ENCODE measurements at places on chromosomes 2 and 18.

DNA sequence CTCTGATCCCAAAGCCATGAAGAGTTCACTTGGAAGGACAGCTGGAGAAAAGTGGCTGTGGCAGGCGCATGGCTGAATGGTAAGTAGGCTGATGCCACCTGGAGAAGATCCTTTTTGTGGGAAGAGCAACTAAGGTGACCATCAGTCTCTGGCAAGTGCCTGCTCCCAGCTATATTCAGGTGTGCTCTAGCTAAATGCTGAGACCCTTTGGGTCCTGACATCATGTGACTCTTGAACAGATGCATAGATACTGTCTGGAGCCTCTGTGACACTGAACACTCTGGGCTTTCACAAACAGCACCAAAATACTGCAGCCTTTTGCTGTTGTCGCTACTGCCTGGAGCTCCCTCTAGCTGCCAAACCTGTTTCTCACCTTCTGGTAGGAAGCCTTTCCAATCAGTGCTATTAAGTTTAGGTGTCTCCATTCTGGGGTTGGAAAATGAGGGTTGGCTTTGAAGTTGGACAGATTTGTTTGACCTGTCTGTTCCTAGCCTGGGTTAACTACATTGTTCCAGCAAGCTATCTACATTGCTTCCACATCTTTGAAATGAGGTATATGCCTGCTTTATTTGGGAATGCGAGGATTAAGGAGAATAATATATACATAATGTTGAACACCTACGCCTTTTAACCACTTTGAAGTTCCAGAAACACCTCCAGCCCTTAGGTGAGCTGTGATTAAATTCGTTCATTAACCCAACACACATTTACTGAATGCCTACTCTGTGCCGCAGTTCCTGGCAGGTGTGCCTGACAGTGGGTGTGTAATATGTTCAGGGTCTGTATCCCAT lies 3.1 kb downstream of the EGR4 start:
- DNase-seq: peak; percentile 83

DNA sequence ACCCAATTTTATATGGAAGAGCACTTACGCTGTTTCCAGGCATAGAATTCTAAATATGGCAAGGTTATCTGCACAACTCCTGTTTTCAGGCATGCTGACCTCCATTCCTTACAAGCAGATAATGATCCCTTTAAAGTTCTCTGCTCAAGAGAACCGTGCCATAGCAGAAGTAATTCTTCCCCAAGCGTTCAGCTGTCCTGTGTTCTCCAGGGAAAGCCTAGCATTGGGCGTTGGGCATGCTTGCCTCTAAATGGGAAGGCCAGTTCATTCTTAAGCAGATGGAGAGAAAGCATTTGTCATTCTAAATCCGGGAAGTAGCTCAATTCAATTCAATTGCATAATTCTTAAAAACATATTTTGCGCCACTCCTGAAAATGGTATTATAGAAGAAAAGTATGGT lies 55.7 kb upstream of the EML4 start:
- DNase-seq: no peak

DNA sequence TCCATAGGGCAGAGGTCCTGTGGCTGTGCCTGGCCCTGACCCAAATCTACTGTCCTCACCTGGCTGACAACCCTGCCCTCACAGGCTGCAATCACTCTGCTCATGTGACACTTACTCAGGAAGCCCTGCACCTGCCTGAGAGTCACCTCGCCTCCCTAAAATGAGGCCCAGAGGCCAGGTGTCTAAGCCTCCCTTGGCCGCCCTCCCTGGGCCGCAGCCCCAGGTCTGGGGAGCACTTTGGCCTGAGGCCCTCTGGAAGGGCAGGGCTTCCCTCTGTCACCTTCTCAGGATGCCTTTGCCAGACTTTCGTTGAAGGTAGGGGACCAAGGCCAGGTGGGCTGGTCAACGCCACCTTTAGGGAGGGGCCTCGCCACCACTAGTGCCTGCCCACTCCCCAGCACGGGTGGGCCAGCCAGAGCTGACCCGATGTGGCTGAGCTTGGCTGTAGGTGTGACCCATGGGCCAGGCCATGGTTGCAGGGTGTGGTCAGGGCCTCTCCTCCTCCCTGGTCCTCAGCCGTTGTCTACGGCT lies 6.1 kb upstream of the GPC1 start:
- DNase-seq: no peak

- DNase-seq: no peak
These were observed 11.8 kb downstream of the GPR148 start for GRCh38 chr2:130740671-130741070.

DNA sequence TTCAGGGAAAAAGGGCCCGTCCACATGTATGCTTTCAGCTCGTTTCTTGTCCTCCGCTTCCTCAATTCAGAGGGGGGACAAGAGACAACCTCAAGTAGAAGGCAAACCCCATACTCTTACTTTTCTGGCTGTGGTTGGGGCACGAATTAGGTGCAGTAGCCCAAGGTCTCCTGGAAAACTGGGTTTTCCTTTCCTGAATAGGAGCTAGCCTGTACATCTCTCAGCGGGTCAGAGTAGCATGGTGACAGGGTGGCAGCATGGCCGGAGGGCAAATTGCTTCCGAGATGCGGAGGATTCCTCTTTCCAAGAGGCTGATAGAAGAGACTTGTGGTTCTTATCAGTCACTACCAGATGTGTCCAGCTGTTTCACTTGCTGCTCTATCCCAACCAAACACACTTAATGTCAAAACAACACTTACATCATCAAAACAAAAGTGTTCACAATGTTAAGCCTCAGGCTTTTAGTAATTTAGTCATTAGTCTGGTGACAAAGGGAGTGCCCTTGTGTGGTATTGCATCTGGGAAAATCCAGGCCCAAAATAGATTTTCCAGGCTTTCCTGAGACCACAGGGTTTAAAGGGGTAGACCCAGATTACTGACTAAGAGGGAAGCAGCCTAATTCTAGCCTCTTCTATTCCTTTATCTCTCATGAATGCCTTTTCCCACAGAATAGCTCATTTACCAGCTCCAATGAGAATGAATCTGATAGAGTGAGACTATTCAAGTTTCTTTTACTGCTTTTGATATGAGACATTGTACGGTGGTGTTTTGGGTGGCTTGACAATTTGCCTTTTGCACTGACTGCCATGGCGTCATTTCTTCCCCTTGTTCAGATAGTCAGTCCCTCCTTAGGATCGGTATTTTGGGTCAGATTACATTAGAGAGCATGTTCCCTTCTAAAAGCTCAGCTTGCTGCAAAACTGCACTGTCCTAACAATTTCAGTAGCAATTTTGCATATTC lies 162.0 kb downstream of the LTBP1 start:
- no peak for DNase-seq

DNA sequence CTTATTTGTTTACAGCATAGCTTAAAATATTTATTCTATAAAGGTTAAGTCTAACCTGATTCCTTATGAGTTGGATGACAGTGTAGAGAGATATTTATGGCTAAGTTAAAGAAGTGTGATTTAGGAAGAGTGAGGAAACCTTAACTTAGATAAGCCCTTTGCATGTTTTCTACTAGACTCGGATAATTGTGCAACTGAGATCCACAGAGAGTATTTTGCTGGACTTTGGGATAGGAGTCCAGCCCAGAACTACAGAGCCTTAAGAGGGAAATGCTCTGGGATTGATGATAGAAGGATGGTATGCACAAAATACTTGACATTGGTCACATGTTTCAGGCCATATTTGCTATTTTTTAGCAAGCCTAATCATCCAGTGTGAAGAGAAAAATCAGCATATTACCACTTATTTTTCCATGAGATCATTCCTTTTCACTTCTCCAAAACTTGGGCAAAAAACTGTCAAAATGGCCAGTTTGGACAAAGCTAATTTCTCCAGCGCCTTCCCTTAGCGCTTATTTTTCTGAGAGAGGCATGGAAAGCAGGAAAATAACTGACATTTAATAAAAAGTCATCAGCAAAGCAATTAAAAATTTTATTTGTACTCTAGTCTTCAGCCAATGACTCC lies 3.1 kb downstream of the CD28 start:
- DNase-seq: no peak

- no peak for DNase-seq
These were observed 109.0 kb downstream of the ICA1L start for GRCh38 chr2:202762556-202762955.

DNA sequence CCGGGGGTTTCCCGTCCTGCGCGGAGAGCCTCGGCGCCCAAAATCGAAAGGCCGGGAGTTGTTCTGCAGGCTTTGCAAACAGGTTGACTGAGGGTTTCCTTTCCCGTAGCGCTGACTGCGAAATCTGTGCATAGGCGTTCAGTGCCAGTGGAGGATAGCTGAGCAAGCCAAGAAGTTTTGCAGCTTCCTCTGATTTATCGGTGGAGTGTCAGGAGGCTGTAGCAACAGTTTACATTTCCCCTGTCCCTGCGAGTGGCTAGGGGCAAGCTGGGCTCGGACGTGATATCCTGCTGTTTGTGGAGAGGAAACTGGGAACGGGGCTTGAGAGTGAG lies 694 bp downstream of the THSD7B start:
- DNase-seq: peak; percentile 2

DNA sequence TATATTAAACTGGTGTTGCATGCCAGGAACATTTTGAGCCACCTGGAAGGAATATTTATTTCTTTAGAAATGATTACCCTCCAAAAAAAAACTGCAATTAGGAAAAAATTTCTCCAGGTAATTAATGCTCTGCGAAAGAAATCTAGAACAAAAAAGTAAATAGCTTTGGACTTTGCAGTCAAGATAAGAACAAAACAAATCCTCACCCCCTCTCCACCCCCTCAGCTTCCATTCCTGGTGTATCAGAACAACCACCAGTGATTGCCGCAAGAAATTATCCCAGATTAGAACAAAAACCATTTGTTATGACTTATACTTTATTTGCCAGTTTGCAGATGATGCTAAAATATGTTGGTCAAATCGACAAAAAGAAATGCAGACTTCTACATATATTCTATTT lies 17.0 kb upstream of the TCF7L1 start:
- no peak for DNase-seq

- no peak for DNase-seq
These were observed 233.3 kb downstream of the GBX2 start for GRCh38 chr2:235934774-235935484.

GRCh38 chr18:41543815-41544214 lies 411.2 kb upstream of the PIK3C3 start:
- DNase-seq: no peak

GRCh38 chr2:219001577-219002394 lies 8.6 kb upstream of the CRYBA2 start:
- peak; percentile 99 for DNase-seq

DNA sequence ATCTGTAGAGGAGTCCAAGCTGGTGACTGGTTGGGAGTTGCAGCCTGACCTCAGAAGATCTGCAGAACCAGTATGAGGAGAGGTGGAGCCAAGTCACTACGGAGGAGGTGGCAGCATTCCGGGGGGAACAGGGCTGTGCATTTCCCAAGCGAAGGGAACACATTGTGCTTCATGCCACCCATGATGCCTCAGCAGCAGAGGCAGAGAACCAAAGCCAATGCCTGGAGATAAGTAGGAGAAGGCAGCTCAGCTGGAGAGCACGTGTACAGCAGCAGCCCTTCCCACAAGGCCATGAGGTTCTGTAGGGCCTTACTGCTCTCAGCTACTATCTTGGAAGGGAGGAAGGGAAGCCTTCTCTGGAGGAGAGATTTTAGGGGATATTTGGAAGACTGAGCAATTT lies 67.2 kb upstream of the LRPPRC start:
- no peak for DNase-seq

DNA sequence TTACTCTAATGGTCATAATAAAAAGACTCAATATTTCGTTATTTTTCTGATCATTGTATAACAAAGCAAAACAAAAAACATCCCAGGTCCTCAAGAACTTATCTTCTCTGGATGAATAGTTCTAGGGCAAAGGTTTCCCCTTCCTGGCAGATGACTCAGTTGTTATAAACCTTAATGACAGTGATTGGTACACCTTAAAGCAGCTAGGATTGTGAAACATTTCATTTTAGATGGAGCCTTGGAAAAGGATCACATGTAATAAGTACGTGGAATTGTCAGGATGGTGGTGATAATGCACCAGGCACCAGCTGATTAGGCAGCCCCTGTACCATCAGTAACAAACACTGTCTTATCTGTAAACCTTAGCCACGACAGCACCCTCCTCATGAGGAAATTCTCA lies 47.2 kb downstream of the MEP1B start:
- DNase-seq: no peak

DNA sequence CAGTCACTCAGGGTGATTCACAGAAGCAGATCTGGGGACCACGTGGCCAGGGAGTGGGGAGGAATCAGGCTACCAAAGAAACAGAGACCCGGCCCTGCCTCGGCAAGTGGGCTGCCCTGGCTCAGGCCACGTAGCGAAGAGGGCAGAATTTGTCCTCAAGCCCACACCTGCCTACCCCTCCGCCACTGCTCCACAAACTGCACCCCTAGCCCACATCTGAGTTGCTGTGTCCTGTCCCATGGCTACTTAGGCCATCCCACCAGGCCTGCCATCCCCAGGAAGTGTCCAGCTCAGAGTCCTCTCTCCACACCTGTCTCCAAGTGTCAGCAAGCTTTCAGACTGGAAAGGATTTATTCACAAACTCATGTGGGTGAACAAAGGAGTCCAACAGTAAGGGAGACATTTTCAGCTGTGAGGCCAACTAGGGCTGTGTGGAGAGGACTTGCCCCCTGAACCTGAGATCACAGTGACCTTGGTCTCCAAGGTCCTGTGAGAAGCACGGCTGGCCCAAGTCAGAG lies 31.7 kb upstream of the ASPRV1 start:
- no peak for DNase-seq

DNA sequence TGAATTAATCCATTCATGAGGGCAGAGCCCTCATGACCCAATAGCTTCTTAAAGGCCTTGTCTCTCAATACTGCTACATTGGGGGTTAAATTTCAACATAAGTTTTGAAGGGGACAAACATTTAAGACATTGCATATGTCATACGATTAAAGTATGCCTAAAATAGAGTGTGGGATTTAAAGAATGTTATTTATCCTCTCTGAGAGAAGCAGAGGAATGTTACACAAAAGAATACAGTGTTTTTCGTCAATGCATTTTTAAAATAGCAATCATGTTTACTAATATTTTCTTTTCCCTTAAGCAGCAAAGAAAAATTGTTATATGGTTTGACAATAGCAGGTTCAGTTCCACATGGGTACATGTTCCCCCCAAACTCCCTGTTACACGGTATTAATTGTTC lies 363.1 kb downstream of the NUP35 start:
- DNase-seq: no peak

DNA sequence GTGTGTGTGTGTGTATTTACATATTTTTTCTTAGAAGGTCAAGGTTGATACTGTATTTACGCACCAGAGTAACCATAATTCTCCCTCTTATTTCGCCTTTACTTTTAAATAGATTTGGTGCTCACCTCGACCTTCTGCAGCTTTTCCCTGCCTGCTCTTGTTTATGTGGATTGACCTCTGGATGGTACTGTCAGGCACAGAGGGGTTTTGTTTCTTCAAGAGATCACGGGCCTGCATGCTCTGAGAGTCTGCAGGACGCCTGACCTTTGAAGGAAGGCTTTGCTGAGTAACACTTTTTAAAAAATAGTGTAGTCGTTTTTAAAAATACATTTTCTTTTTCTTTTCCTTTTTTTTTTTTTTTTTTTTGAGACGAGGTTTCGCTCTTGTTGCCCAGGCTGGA lies 18.1 kb upstream of the EFHD1 start:
- DNase-seq: no peak

Measured in NCI-H2081 (cell line).